ENCODE measurements at places on chromosomes 3 and 15. TPM values are rescaled to one million over a fixed set of nuclear protein-coding genes. Genes with fewer than 3 reads are reported as not detected.
A peak's percentile ranks its signal among the peaks of the same experiment; 100 is the strongest.

DNA sequence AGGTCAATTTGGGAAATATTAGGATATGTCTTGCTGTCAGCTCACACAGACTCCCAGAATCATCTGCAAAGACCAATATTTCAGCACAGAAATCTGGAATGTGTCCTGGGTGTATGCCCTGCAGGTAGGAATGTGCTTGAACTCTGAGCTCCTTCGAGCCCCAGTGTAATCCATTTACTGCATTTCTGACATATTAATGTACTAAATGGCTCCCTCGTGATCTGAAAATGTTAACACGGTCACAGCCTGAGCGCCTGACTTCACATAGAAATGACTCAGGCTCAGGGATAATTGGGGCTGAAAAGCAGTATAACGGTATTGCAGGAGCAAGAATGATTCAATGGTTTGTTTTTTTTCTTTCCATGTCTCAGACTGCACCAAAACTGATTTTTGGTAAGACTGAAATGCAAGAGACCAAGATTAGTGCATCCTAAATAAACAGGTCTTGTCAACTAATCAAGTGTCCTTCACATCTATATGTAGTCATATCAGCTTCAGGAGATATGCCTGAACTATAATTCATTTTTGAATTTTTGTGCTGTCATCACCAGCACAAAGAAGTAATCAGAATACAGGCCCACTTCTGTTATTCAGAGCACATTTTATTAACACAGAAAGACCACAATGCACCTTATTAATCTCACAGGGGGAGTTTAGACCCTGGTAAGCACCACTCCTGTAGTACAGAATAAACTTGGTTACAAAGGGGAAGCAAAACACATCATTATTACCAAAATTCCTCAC, 49.8 kb downstream of the DCLK3 start:
- DNase-seq, result no peak

GRCh38 chr15:78537266-78537905, 2.9 kb upstream of the PSMA4 start:
- DNase-seq, result no peak

DNA sequence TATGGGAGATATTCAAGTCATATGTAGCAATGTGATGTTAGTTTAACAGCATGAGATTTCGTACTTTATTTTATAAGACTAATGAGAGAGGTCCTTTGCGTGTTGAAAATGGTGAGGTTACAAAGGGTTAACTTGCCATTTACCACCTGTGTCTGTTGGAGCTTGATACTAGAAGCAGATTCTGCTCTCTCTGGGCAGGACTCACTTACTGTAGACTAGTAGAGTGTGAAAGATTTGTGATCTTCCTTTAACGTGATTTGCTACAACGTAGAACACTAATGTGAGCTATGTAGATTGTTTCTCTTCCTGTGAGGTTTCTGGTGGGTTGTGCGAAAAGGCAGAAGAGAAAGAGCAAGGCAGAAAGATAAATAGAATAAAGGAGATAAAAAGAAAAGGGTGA, 1.1 kb downstream of the TP63 start:
- DNase-seq, result no peak

GRCh38 chr3:117097351-117097750, 387.8 kb downstream of the TUSC7 start:
- DNase-seq, result no peak

DNA sequence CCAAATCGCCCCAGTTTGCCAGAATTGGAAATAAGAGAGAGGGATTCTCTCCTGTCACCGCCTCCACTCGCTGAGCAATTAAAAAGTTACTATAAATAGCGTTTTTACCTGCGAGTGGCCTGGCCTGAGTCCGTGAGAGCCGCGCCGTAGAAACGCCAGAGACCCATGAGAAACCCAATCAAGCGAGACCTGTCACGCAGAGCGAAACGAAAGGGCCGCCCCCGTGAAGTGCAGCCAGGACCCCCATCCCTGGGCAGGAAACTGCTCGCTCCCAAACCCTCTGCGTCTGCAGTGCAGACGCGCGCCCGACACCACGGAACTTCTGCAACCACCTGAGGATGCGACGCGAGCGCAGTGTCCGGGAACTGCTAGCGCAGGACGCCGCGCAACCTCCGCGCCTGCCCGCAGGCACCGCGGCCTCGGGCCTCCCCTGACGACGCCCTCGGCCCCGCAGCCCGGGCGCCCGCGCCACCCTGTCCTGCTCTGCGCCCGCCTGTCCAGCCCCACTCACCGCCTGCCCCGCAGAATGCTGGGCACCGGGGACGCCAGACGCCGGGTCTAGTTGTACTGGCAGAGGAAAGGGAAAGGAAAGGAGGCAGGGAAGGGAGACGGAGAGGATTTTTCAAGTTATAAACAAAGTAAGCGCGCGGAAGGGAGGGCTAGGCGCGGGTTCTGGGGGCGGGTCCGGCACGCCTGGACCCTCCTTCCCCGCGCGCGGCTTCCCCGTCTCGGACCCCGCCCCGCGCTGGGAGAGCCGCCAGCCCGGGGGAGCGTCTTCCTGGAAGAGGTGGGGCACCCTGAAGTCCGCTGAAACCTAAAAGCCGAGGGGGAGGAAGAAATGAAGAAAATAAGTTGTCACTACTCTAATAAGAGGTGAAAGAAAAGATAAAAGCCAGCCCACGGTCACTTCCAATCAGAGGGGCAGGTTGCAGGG, at the start of gene PLSCR4:
TSS of gene PLSCR4 (minus strand) at position 657 of the 934 bp plus-strand sequence. CDS start 29,034 bp downstream, outside the sequence.
- DNase-seq, result peak; percentile 43

- DNase-seq, result no peak
These were observed 500.1 kb downstream of the MFSD1 start for GRCh38 chr3:159301961-159302360.

- no peak for DNase-seq
These were observed 34.2 kb downstream of the TXNRD3 start for GRCh38 chr3:126620738-126621137.

DNA sequence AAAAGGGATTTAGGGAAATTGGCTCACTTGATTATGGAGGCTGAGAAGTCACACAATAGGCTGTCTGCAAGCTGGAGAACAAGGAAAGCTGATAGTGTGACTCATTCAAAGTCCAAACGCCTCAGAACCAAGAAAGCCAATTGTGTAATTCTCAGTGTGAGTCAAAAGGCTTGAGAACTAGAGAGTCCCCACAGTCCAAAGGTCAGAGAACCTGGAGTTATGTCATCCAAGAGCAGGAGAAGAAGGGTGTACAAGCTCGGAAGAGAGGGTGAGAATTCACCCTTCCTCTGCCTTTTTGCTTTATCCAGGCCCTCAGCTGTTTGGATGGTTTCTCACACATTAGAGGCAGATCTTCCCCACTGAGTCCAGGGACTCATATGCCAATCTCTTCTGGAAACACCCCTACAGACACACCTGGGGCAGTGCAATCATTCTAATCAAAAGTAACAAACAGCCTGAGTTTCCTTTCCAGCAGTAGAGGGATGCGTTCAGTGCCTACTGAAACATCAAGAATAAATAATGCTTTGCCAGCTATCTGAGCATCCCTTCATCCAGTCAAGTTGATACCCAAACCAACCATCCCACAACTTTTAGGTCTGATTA, 271.5 kb downstream of the SATB1 start:
- DNase-seq, result no peak

Gene LTK
- polyA plus RNA-seq, result 1.4 TPM

Gene MINAR1
- polyA plus RNA-seq, result 0.96 TPM
